ENCODE measurements at places on chromosomes 12 and 14. TPM values are rescaled to one million over a fixed set of nuclear protein-coding genes. Genes with fewer than 3 reads are reported as not detected.

DNA sequence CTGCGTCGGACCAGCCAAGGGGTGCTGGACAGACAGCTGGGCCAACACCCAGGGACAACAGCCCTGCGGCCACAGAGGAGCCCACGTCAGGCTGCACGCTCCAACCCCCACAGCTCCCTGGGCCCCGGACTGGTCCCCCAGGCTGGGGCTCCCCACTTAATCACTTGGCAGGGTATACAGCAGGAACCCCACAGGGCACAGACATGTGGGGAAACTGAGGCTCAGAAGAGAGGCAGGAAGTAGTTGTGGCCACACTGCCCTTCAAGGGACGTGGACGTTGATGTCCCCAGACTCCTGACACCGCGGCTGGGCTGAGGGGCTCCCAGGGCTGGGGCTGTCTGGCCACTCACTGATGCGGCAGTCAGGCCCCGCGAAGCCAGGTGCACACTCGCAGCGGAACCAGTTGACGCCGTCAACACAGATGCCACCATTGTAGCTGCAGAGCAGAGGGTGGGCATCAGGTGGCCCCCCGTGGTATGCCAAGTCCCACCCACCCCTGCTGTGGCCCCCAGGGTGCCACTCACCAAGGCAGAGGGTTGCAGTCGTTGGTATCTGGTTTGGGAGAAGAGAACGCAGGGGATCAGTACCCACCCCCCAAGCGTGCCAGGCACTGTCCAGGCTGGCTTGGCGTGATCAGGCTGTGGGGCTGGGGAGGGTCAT is 21.5 kb downstream of the JAG2 start:
- no peaks in the 10 kb centered on the region for H3K36me3 ChIP-seq
- no peaks in the 10 kb centered on the region for H3K4me1 ChIP-seq
- H3K4me3 ChIP-seq, result no peak overlapping the region

- H3K4me1 ChIP-seq, result no peaks in the 10 kb centered on the region
- no peaks in the 10 kb centered on the region for H3K36me3 ChIP-seq
- H3K4me3 ChIP-seq, result no peak overlapping the region
- no peak for DNase-seq
- H3K27me3 ChIP-seq, result no peaks in the 10 kb centered on the region
Observed at GRCh38 chr12:28882444-28882843, 266.6 kb upstream of the FAR2 start.

Gene RD3L
- not detected for total RNA-seq

DNA sequence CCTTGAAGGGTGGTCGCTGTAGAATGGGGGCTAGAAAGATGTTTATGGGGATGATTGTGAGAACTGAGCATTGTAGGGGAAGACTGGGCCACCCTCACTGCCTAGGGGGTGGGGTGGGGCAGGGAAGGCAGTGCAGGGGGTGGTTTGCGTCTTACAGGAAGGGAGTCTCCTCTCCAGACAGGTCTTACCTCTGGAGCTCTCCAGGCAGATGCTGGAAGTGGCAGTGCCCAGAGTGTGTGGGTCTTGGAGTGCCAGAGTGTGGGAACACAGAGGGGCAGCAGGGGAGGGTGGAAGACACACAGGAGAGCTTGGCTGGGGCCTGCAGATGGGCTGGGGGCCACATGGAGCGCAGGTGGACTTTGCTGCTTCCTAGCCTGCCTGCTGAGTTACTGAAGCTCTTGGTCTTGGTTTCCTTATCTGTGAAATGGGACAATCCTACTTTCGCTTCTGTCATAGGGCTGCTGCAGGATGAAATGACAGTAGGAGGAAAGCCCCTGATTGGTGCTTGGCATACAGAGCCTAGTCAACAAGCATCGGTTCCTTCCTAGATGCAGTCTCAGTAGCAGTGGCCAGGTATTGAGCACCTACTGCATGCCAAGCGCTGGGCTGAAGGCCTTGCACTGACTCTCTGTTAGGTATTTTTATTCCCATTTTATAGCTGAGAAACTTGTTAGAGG is 118.3 kb downstream of the SLC25A47 start:
- H3K4me1 ChIP-seq, result no peaks in the 10 kb centered on the region
- no peaks in the 10 kb centered on the region for H3K36me3 ChIP-seq
- no peak overlapping the region for H3K4me3 ChIP-seq
- no peaks in the 10 kb centered on the region for H3K27me3 ChIP-seq
- H3K27ac ChIP-seq, result no peak overlapping the region
- no peak for DNase-seq

GRCh38 chr12:54227376-54227775 is 38.6 kb upstream of the SMUG1 start:
- H3K27me3 ChIP-seq, result no peaks in the 10 kb centered on the region
- no peaks in the 10 kb centered on the region for H3K4me1 ChIP-seq
- no peak overlapping the region for H3K27ac ChIP-seq

DNA sequence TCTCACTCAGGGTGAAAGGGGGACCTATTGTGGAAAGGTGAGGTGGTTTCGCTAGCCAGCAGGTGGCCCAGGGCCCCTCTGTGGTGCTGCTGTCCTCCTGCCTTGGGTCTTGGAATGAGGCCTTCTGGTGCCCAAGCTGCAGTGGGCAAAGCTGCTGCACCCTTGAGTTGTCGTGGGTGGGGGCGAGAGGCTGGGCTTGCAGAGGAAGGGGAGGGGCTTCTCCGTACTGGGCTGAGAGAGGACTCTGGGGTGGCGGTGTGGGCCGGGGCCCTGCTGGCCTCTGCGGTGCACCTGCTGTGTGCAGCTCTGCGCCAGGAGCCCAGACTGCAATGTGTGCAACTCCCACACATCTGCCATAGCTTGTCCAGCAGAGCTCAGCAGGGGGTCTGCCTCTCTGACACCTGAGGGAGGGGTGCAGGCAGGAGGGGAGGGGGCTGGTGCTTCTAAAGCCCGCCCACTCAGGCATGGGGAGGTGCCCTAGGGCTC is 145.8 kb downstream of the KIF26A start:
- H3K27ac ChIP-seq, result no peak overlapping the region
- DNase-seq, result no peak
- H3K4me1 ChIP-seq, result no peaks in the 10 kb centered on the region
- no peaks in the 10 kb centered on the region for H3K27me3 ChIP-seq
- no peaks in the 10 kb centered on the region for H3K36me3 ChIP-seq
- no peak overlapping the region for H3K4me3 ChIP-seq

Gene DHRS4
- total RNA-seq, result 20.7 TPM

Gene ADAM21
- total RNA-seq, result not detected

- no peak overlapping the region for H3K4me3 ChIP-seq
- peaks cover 2% of the 10 kb centered on the region for H3K27me3 ChIP-seq
- no peak overlapping the region for H3K27ac ChIP-seq
- no peaks in the 10 kb centered on the region for H3K36me3 ChIP-seq
- no peaks in the 10 kb centered on the region for H3K4me1 ChIP-seq
Observed at GRCh38 chr14:25430808-25431207, 380.9 kb upstream of the STXBP6 start.

DNA sequence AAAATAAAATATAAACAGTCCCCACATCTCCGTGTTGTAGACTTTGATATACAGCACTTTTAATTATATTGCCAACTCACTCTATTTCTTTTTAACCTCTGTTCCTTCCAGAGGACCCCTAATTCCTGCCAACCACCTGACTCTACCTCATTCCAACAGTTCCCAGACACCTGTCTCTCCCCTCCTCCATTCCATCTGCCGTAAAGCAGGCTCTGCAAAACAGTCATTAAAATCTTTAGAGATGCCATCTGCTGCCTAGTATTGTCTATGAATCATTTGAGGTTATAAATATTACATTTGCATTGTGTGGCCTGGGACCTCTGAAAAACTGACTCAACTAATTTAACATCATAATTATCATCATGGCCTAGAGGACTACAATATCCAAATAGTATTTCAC is 148.8 kb upstream of the DCN start:
- no peaks in the 10 kb centered on the region for H3K36me3 ChIP-seq
- no peaks in the 10 kb centered on the region for H3K27me3 ChIP-seq
- no peak for DNase-seq

Gene CDK17
- total RNA-seq, result 98.7 TPM

GRCh38 chr12:102939059-102939458 is 18.4 kb upstream of the ASCL1 start:
- H3K4me1 ChIP-seq, result no peaks in the 10 kb centered on the region
- H3K36me3 ChIP-seq, result no peaks in the 10 kb centered on the region
- H3K27me3 ChIP-seq, result no peaks in the 10 kb centered on the region
- H3K4me3 ChIP-seq, result no peak overlapping the region
- no peak overlapping the region for H3K27ac ChIP-seq
- no peak for DNase-seq

Gene ADAM20
- 1.4 TPM for total RNA-seq

- H3K4me3 ChIP-seq, result no peak overlapping the region
- no peak for DNase-seq
- no peaks in the 10 kb centered on the region for H3K27me3 ChIP-seq
- H3K36me3 ChIP-seq, result no peaks in the 10 kb centered on the region
- H3K4me1 ChIP-seq, result no peaks in the 10 kb centered on the region
Observed at GRCh38 chr12:45130881-45131281, 80.0 kb upstream of the DBX2 start.

GRCh38 chr12:5518584-5519365 is 86.9 kb downstream of the NTF3 start:
- no peaks in the 10 kb centered on the region for H3K4me1 ChIP-seq
- H3K4me3 ChIP-seq, result no peak overlapping the region
- no peak for DNase-seq
- H3K27me3 ChIP-seq, result no peaks in the 10 kb centered on the region
- no peaks in the 10 kb centered on the region for H3K36me3 ChIP-seq

DNA sequence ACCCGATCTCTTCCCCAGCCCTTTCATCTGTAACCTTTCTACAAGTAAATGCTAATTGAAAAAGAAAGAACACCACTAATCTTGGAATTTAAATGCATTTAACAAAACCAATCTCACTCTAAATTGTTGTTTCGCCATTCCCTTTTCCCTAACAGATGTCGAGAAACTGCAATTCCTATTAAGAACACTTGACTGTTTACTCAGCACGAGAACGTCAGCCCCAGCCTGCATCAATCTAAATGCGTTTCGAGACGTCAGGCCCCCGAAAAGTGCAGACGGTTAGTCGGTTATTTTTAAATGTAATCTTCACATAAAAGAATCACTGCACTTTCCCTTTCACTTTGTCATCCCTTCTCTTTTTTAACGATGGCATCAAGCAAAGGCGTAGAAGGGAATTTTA is 837.6 kb downstream of the VRK1 start:
- H3K4me1 ChIP-seq, result peaks cover 10% of the 10 kb centered on the region
- no peaks in the 10 kb centered on the region for H3K27me3 ChIP-seq
- peak overlapping the region; percentile 31 for H3K27ac ChIP-seq
- H3K36me3 ChIP-seq, result no peaks in the 10 kb centered on the region

- no peaks in the 10 kb centered on the region for H3K4me1 ChIP-seq
- no peak for DNase-seq
- no peaks in the 10 kb centered on the region for H3K36me3 ChIP-seq
- no peaks in the 10 kb centered on the region for H3K27me3 ChIP-seq
Observed at GRCh38 chr14:85508863-85509262, 21.1 kb upstream of the FLRT2 start.
